ENCODE measurements at places on chromosomes 4 and X.
A peak's percentile ranks its signal among the peaks of the same experiment; 100 is the strongest.

GRCh38 chrX:46588263-46588662, 14.7 kb downstream of the CHST7 start:
- peak; percentile 48 for DNase-seq

DNA sequence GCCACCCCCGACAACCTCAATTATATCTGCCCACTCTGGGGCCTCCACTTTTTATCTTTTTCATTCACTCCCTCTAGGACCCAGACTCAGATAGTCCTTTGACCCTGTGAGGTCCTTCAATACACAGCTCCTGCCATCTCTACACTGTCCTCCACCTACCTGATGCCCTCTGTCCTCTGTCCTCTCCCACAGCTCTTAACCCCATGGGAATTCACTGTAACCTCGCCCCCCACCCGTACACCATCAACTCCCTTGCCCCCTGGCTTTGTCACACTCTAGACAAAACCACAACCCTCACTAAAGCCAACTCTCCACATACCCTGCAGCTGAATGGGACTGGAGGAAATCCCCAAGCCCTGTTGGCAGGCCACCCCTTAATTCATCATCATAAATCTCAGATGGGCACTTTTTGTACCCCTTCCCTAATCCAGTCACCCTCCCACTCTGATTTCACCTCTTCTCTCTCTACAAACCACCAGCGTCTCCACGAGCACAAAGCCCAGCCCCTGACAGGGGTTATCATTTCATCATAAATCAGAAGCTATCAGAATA, 52.3 kb upstream of the ENPP6 start:
- no peak for DNase-seq

- no peak for DNase-seq
Observed at GRCh38 chr4:27604692-27605091, 744.1 kb downstream of the STIM2 start.

DNA sequence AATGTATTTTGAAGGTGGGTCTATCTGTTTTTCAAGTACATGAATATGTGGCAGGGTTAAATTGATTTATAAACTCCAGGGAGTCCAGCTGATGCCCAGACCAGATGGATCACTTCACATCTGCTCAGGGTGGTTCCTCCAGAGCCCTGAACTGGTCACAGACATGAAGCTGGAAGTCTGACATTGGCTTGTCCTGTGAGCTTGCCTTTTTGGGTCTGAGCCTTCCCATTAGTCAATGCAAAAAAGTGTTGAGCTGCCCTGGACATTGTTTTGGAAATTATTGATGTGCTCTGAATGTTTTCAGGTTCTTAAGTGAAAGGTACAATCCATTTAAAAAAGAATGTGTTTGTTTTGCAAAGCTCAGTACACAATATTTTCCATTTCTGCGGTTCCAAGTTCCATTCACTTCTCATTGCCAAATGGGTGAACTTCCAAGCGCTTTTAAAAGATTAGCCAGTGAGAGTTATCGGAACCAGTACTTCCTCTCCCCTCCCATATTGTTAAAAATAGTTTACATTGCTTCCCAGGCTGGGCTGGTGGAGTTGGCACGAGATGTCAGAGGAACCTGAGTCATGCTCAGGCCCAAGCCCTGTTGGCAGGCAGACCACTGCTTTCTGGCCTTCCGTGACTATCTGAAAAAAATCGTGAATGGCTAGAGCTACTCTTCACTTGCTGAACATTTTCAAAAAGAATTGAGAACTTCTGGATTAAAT, 52.1 kb downstream of the PDGFRA start:
- DNase-seq = no peak

- no peak for DNase-seq
Observed at GRCh38 chrX:68644861-68645260, 2.6 kb upstream of the STARD8 start.

DNA sequence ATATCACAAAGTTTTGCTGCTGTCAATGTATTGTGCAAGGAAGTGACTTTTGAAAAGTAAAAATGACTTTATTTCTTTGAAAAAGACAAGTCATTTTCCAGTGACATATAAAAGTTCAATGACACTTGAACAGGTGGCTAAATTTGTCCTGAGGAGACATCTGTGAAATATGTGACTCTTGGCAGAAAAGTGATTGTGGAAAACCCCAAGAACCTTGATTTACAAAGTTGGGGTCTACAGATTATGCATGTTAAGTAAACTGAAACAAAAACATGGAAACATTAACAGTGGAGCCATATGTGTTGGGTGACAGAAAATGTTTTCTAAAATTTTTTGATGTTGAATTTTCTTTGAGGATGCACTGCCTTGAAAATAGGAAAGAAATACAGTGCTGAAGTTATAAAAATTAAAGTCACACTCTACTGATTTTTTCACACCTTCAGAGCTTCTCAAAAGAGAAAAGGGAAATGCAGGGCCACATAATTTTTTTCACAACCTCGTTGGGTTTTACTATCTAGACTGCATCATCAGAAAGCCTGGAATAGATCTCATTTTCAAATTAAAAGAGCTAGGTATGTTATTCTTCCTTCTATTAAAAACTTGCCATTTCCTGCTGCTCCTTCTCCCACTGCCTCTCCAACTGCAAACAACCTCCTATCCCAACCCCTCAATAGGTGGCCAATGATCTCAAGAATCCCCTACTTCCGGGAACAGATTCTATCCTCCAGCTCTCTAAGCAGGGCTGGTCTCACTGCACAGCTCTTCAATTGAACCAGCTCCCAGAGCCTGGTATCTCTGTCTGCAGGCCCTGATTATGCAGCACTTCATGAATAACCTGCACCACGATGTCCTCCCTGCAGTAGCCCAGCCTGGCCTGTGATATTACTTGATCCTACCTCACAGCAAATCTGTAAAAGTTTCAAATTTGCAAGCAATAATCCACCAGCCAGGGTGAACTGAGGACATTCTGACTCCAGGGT, 570.8 kb upstream of the CPEB2 start:
- DNase-seq = no peak

DNA sequence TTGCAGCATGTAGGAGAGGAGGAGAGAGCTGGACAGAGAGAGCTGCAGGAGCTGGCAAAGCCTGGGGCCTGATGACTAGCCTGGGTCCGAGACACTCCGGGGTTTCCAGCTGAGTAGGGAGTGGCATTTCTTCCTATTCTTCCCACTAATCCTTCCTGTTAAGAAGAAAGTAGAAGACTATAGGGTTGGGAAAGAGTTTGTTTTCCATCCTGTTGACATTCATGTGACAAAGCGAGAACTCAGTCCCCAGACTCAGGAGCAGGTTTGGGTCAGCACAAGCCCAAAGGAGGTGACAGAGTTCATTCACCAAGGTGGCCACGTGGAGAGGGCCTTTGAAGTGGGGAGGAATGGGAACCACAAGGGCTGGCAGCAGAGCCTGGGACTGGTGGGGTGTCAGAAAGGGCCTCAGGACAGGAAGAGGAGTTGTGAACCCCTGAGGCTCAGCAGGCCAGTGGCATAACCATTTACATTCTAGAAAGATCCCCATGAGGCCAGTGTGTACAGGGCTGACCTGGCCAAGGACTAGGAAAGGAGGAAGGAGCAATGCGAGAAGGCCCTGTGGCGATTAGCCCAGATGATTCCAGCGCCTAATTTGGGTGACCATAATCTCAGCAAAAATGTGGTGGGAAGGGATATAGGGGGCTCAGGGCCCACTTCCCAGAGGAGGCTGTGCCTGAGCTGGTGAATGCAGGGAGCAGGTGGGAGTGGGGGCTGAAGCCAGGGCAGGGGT, 3.3 kb upstream of the HAUS3 start:
- DNase-seq = no peak
